Amniotic stem cell (primary cell): ENCODE measurements at places on chromosomes 12 and 14.

GRCh38 chr14:105141486-105142281 lies 26.9 kb downstream of the JAG2 start:
- no peak for DNase-seq

GRCh38 chr14:71988939-71989338 lies 56.7 kb downstream of the RGS6 start:
- DNase-seq, result no peak

DNA sequence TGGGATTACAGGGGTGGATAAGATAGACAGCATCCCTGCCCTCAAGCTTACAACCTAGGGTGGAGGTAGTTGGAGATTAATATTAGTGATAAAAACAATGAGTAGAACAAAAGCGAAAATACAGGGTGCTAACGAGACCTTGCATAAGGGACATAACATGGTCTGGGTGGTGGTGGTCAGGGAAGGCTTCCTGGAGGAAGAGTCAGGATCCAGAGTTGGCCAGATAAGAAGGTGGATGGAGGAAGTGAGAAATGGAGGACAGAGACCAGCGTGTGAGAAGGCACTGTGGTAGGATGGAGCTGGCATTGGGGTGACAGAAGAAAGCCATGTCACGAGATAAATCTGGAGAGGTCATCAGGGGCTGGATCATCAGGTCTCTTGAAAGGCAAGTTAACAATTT lies 19.2 kb downstream of the NOS1 start:
- DNase-seq, result no peak

GRCh38 chr12:121227294-121227693 lies 17.4 kb downstream of the P2RX4 start:
- DNase-seq, result no peak

GRCh38 chr14:51431033-51431709 lies 191.1 kb downstream of the TMX1 start:
- no peak for DNase-seq

- peak; percentile 13 for DNase-seq
These were observed 48.8 kb upstream of the PAPLN start for GRCh38 chr14:73188501-73188911.

GRCh38 chr12:89372584-89373370 lies 20.5 kb upstream of the DUSP6 start:
- DNase-seq, result no peak
